ENCODE measurements at places on chromosomes 16 and 17.

GRCh38 chr17:40486522-40487370 lies 14.7 kb downstream of the TNS4 start:
- no peak for DNase-seq

DNA sequence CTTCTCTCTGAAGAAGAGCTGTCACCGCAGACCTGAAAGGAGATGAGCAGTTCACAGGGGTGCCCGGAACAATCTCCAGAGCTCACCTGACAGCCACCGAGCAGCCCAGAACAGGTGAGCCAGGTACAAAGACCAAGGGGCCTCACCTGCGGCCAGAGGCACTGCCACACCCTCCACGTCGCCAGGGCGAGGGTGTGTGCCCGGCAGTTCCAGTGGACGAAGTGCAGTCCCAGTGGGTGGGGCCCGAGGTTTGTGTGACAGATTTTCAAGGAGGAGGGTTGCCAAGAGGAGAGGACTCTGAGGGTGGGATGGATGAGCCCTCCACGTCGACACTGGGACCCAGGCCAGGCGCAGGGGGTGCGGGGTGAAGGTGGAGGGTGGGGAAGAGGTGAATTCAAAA lies 61.7 kb downstream of the SMPD3 start:
- DNase-seq: no peak

- no peak for DNase-seq
These were observed 548 bp upstream of the KRTAP4-11 start for GRCh38 chr17:41118721-41119120.

DNA sequence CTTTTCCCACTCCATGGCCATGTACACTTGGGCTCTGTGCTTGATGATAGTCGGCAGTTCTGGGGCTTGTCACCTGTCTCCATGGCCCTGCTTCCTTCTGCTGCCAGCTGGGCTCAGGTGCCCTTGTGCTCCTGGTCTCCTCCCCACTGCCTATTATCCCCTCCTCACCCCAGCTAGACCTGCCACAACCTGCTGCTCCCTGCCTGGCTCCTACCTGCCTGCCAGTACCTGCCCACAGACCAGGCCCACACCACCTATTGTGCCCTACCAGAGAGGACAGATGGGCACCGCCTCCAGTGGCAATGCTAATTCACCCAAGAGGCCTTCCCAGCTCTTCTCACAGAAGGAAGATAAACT lies 538 bp upstream of the RAPGEFL1 start:
- DNase-seq: no peak

DNA sequence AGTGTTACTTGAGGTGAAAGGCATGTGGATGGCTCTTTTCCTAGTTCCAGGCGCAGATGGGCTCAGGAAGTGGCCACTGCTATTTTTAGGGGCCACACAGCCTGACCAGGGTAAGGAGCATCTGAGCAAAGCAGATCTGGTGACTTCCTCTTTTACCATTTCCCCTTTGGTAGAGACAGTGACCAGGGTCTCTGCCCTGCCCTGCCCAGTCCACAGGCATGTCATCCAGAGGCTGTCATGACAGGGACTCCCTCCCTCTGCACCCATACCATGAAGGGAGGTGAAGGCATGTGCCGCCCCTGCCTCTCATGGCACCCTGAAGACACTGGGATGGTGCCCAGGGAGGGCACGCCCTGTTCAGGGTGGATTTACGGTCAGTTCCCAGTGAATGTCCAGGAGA lies 2.2 kb downstream of the PLA2G15 start:
- DNase-seq: no peak

DNA sequence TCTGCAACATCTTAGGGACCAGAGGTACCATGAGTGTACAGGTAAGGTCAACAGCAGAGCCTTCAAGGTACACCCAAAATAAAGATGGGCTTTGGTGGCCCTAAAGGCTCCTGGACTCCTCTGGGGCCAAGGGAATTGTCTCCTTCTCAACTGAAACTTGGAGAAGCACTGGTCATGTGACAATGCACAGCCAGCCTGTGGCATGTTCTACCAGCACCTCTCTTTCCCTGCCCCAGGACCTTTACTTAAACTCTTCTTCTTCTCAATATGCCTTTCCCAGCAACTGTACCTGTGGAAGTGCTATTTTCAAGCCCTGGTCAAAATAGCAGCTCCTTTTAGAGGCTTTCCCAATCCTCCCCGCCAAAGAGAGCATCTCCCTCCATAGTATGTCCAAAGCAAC lies 28.4 kb downstream of the PIPOX start:
- DNase-seq: no peak

DNA sequence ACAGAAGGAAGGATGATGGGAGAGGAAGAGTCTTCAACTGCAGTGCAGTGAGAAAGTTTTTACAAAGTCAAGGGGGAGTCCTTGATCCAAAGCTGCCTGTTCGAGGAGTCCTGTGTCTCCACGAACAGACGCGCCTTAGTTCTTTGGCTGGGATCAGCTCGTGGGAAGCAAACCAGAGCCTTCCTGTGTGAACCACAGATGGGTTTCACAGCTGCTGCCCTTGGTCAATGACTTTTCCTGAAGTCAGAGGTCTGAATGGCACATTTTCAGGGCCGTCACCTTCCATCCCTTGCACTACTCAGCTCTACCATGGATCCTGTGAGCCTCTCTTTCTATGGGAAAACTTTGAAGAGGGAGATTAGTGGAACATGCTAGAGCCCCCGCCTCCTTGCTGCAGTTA lies 4.2 kb upstream of the SBK1 start:
- DNase-seq: no peak

DNA sequence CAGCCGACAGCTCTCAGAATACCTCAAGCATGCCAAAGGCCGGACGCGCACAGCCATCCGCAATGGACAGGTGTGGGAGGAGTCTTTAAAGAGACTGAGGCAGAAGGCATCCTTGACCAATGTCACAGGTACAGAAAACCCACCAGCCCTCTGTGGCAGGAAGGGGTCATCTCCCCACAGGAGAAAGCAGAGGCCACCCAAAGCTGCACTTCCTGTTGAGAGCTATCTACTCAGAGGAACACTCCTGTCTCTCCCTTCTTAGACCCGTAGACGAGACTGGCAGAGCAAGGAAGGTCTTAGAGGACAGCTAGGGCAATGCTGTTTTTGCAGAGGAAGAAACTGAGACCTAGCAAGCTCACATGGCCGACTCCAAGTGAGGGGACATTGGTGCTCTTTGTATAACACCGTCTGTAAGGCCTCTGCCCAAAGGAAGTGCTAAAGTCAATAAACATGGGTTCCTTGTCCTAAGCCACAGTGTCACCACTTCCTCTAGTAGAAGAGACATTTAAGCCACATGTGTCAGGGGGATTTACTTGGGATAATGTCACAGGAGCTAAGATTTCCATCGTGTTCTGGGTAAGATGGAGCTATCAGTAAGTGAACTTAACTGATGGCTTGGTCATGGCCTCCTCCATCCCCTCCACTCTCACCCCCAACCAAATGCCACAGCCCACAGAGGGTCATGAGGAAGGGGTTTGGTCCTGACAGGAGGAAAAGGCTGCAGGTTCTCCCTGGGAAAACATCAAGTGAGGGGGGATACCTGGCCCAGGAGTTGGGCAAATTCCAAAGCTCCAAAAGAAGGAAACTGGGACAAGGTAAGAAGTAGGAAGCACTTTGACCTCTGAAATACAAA lies 9.4 kb downstream of the LPO start:
- no peak for DNase-seq

GRCh38 chr17:7045492-7046126 lies 1.7 kb upstream of the SLC16A11 start:
- DNase-seq: no peak

GRCh38 chr16:11431915-11432465 lies 86.7 kb downstream of the RMI2 start:
- no peak for DNase-seq

DNA sequence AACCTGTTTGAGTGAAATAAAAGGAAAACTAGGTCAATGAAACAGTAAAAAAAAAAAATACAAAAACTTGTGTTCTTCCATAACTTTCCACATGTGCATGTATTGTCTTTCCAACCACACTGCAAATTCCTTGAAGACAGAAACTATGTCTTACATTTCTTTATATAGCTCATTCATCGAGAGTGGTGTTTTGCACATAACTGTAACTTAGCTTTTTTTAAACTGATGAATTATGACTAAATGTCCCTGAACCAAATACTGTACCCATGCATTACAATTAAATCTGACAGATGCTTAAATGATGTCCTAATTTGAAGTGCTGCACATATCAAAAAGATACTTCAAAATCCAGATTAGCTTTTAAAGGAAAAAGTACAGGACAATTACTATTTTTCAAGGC lies 50.1 kb downstream of the BRIP1 start:
- DNase-seq: no peak

- DNase-seq: no peak
These were observed 9.2 kb downstream of the ATP6V0A1 start for GRCh38 chr17:42467889-42468288.

DNA sequence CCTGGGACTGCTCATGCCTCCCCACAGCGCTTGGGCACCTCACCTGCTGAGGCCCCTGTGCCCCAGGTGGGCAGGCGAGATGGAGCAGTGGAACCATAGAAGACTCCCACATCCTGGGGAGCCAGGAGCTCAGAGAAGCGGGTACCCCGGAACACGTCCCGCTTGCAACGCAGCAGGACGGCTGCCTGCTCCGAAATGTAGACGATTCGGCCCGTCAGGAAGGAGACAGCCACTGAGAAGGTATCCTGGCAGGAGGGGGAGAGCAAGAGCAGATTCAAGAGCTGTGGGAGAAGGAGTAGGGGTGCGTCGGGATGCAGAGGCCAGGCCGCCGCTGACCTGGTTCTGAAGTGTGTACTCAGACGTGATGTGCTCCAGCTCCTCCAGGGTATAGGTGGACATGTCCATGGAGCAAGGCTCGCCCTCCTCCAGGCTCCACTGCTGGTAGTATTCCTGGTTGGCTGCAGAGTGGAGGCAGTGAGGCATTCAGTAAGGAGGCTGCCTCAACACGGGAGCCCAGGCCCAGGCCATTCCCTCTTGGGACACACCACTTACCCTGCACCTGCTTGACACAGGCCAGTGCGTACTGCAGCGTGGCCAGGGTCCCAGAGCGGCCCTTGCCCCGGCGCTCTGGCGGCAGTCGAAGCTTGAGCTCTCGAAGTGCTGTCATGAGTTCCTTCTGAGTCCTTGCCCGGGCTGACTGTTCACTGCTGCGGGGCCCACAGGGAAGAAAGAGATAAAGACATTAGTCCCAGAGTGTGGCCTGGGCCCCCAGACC lies 2.6 kb downstream of the PER1 start:
- no peak for DNase-seq

GRCh38 chr16:30724641-30725417 lies 23.4 kb upstream of the PHKG2 start:
- DNase-seq: no peak

GRCh38 chr16:2009791-2010510 lies at the start of gene ZNF598:
ZNF598 (minus strand) TSS chr16:2009821.
- DNase-seq: peak; percentile 51

DNA sequence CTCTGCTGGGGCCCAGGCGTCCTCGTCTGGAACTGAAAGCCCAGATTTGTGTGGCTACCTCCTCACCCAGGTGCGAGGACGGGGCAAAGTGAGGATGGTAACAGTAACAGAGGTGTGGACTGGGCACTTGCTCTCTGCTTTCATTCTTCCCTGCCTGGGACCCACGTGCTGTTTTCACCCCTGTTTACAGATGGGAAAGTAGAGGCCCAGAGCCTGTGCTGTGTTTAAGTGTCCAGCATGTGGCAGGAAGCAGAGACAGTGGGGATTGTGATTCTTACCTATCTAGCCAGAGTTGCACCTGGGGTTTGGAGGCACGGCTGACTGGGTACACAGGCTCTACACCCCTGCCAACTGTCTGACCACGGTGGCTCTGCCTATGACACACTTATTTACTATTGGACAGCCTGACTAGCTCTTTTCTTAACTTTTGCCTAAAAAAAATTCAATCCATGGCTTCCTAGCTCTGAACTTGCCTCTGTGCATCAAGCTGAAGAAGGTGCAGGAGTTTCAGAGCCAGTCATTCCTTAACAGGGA lies 155.4 kb downstream of the CLEC16A start:
- no peak for DNase-seq

DNA sequence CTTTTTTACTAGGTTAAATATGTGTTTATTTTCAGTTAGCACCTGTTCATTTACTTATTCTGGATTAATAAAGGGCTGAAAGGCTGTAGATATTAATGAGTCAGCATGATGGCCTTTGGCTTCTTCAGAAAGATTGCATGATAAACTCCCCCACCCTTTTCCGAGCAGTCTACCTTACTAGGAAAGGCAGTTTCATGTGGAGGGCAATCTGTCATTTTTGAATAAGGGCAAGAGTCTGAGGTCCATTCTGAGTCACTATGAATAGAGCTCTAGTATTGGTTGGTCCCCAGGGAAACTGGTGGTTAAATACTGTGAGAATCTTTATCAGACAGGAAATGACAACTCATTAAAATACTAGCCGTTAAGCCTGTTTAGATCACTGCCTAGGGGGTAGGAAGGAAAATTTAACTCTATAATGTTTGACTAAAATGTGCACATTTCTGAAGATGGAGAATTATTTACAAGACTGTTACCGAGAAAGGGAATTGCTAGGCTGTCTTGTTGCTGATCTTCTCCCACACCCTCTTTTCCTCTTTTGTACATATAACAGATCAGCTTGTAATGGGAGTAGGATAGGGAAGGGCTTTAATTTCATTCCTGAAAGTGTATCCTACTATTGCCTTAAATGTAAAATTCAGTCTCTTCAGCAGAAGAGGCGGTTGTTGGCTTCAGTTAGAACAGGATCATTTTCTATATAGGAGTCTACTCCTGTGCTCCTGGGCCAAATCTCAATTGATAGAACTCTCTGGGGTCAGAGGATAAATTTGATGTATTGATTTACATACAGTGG lies 63.3 kb downstream of the TUBD1 start:
- DNase-seq: no peak

DNA sequence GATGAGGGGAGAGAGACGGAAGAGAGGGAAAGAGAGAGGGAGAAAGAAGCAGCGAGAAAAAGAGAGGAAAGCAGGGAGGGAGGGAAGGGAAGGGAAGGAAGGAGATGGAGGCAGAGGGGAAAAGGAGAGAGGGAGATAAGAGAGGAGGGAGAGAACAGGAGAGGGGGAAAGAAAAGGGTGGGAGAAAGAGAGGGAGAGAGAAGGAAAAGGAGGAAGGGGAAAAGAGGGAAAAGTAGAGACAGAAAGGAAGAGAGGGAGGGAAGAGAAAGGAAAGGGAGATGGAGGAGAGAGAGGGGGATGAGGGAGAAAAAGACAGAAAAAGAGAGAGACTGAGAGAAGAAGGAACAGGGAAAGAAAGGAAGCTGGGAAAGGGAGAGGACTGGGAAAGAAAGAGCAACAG lies 814.4 kb downstream of the CDH11 start:
- DNase-seq: no peak

DNA sequence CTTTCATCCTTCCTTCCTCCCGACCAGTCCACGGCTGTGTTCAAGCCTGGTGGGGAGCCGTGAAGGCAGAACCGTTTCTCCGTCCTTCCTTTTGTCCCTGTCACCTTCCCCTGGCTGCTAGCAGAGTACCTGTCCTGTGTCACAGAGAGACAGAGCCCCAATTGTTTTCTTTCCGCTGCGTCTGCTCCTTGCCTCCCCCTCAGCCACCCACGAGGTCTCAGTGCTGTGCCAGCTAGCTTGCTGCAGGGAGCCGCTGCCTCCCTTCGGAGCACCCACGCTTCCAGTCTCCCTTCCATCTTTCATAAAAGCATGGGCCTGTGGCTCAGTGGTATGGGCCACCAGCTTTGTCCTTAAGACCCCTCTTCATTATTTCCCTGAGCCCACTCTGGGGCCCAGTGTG lies 62.2 kb downstream of the MPRIP start:
- DNase-seq: no peak

- DNase-seq: no peak
These were observed 93.4 kb downstream of the AMFR start for GRCh38 chr16:56331915-56332314.

- no peak for DNase-seq
These were observed 690 bp downstream of the NDE1 start for GRCh38 chr16:15650698-15651171.

GRCh38 chr16:82808036-82808435 lies 181.3 kb downstream of the CDH13 start:
- no peak for DNase-seq

Measured in smooth muscle cell of the brain vasculature (primary cell).